ENCODE measurements at places on chromosomes 3 and 15.

DNA sequence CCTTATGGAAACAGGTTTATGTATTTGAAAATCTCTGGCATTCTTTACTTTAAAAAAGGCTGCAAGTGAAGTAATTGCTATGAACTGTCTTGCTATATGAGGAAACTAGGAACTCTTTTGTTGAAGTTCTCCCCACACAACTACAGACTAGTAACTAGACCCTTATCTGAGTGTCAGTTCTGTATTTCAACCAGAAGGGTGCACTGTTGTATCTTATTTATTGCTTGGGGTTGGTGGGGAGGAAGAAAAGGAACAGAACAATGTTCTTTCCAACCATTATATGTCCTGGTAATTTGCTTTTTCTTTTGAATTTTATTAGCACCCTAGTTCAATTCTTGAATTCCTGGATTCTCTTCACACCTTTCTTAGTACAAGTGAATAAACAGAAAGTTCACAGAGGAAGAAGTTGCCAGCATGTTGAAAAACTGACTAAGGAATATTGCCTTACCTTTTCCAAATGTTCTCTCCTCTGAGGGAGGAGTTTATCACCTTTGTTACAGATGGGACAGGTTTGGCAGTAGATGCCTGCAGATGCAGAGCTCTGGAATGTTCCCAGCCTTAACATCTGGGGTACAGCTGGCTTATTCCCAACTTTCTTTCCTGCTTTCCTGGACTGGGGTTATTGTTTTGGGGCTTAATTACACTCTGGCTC is 162.4 kb upstream of the CFAP20DC start:
- no peak for DNase-seq

DNA sequence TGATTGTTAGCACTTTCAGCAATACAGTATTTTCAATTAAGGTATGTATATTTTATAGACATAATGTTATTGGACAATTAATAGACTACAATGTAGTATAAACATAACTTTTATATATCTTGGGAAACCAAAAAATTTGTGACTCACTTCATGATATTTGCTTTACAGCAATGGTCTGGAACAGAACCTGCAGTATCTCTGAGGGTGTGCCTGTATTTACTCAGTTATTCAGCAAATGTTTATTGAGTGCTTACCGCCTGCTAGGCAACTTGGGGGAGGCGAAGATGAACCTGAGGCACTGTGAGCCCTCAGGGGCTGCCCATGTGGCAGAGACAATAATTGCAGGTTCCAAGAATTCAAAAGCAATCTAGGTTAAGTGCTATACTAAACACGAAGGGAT is 144.8 kb downstream of the GABRB3 start:
- DNase-seq = no peak

- no peak for DNase-seq
Observed at GRCh38 chr3:49327485-49327884, 12.4 kb downstream of the USP4 start.

DNA sequence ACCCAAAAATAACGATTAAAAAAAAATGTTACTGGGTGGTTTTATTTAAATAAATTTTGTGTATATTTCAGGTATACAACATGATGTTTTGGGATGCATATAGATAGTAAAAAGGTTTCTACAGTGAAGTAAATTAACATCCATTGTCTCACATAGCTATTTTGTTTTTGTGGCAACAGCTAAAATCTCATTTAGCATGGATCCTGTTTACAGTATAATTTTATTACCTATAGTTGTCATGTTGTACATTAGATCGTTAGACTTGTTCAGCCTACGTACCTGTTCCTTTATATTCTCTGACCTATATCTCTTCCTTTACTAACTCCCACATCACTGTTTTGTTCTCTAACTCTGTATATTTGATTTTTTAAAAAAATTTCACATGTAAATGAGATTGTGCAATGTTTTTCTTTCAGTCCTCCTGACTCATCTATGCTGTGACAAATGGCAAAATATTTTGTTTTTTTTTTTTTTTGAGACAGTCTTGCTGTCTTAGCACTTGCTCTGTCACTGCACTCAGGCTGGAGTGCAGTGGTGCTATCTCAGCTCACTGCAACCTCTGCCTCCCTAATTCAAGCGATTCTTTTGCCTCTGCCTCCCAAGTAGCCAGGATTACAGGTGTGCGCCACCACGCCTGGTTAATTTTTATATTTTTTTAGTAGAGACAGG is 45.6 kb downstream of the OIP5 start:
- DNase-seq = no peak

- DNase-seq = no peak
Observed at GRCh38 chr3:189584645-189585044, 46.5 kb upstream of the TP63 start.

DNA sequence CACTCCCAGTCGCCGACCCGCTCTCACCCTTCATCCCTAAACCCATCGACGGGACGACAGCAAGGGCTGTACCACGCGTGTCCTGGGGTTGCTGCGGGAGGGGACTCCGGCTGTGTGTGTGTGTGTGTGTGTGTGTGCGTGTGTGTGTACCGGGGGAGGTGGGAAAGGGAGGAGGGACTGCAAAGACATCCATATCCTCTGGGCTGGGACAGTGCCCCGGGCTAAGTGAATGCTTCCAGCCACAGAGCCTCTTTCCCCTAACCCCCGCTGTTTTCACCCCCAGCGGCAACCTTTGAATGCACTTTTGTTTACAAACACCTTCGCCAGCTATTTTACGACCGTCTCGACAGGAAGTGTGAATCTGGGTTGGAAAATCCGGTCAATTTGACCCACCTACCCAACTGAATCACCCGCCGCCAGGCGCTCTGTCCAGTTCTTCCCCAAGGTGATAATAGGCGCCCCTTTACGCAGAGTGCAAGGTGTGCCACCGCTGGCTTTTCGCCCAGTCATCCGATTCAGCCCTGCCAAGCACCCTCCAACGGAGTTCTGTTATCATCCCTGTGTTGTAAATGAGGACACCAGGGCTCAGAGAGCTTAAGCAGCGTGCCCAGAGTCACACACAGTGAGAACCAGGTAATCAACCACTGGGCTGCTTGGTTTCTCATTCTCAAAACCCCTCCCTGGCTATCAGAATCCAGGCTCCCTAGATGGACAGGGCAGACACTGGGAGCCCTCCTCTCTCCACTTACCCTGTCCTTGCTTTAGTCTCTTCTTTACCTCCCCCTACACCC is 739 bp upstream of the AMOTL2 start:
- peak; percentile 75 for DNase-seq

DNA sequence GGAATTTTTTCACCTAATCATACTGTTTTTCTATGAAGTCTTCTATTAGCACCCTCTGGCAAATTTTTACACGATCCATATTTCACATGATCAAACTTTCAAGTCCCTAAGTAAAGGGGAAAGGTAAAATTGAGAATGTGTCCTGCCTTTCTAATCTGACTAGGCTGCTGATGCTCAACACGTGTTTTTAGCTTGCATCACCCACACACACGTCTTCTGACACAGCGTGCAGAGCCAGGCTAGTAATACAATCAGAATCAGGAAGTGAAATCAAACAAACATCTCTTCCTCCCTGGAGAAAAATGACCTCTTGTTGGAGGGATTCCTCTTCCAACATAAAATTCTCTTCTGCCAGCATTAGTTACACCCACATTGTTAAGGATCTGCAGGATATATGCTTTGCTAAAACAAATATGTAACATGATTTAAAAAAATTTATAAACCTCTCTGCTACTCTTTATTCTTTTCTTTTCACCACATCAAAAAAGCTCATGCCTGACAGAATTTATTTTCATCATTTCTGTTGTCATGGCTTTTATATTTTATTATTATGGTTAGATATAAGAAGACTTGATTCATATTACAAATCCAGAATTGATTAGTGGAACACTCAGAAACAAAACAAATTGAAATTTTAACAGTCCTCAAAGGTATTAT is 122.4 kb downstream of the RAP2B start:
- DNase-seq = peak; percentile 76

DNA sequence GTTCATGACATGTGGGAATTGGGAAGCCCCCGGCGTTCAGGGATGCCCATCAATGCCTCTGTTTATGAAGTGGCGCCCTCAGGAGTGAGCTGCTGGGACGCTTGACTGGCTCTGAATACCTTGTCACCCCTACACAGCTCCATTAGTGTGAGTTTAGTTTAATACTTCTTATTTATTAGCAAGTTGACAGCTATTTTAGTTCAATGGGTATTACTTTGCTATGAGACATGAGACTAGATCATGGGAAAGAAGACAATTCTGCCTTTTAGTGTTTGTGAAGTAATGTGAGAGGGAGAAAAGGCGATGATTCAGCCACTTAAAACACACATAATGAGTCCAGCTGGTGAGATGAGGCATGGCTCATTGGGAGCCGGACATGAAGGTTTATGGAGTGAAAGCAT is 678.5 kb downstream of the NR2F2 start:
- DNase-seq = no peak

DNA sequence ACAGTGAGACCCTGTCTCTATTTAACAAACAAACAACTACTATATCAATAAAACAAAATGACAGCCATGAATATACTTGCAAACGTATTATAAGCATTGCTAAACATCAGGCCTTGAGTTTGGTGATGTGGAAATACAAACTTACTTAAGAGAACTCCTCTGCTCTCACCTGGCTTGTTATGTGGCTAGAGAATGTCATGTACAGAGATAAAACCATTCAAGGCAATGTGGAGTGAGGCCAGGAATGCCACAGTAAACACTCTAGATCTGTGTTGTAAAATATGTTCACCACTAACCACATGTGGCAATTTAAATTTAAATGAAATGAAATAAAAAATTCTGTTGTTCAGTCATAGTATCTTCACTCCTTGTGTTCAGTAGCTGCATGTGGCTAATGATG is 22.7 kb upstream of the RARB start:
- no peak for DNase-seq

DNA sequence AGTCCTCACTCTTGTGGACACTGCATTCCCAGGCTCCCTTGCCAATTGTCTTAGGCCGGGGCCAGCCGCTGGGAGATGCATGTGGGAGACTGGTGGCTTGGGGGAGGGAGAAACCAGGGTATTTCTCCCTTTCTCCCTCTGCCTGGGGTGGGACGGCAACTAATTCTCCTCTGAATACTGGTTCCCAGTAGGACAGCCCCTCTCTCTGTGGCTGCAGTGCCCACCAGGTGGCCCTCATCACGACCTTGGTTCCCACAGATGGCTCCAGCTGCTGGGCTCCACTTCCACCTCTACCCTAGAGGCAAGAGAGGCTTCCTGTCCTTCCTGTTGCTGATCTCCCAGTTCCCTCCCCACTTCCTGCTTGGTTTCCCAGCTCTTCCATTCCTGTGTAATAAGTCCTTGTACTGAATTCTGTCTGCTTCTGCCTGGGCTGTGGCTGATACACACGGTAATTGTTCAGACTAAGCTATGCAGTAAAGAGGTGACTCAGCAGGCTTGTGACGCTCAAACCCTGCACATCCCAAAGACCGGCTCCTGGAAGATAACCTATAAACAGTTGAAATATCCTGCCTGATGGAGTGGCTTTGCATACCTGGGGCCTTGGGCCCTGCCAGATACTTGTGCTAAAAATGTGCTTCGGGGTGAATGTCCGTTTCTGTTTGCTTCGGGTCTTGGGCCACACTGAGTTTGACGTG is 20.4 kb upstream of the COPG1 start:
- DNase-seq = no peak

GRCh38 chr15:81292523-81293001 is 31.4 kb downstream of the STARD5 start:
- DNase-seq = peak; percentile 53

DNA sequence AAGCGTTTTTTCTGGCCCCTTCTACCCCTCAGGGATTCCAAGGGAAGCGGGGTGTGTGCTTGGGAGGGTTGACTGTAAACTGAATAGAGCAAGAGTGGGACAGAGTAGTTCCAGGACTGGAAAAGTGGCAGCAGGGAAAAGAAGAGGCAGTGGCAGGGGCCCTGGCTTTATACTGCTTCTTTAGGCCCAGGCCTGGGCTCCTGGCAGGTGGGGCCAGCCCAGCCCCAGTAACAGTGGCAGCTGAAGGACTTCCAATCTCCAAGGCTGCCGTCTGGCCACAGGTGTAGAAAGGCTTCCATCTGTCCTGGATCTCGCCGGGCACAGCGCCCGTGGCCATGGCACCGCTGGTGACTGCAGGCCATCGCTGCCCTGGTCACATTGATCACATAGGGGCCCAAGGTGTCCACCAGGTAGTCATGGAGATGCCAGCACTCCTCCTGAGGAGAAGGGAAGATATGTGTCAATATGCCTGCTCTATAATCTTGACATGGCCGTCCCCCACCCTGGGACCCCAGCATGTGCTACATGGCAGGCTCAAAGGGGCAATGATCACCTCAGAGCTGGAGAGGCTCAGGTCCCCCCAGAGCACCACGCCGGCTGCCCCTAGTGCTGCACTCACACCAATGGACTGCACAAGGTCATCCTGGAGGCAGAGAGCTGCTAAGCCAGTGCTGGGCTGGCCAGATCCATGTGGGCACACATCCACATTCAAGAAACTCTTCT is 1.0 kb upstream of the IFRD2 start:
- no peak for DNase-seq

DNA sequence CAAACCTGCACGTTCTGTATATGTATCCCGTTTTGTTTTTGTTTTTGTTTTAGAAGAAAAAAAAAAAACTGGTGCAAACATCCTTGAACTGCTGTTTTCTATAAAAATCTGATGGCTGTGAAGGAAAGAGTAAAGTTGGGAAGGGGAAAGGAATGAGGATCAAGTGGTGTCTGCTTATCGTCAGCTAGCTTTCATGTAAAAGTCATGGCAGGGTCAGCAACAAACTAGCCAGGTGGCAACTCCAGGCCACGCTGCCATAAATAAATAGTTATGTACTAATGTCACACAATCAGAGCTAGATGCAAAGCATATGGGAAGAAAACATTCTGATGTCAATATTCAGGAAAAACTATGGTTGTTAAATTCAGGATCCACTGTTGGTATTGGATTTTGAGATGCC is 2.3 kb upstream of the CDIN1 start:
- no peak for DNase-seq

GRCh38 chr3:123439806-123440580 is 8.9 kb downstream of the ADCY5 start:
- DNase-seq = no peak

DNA sequence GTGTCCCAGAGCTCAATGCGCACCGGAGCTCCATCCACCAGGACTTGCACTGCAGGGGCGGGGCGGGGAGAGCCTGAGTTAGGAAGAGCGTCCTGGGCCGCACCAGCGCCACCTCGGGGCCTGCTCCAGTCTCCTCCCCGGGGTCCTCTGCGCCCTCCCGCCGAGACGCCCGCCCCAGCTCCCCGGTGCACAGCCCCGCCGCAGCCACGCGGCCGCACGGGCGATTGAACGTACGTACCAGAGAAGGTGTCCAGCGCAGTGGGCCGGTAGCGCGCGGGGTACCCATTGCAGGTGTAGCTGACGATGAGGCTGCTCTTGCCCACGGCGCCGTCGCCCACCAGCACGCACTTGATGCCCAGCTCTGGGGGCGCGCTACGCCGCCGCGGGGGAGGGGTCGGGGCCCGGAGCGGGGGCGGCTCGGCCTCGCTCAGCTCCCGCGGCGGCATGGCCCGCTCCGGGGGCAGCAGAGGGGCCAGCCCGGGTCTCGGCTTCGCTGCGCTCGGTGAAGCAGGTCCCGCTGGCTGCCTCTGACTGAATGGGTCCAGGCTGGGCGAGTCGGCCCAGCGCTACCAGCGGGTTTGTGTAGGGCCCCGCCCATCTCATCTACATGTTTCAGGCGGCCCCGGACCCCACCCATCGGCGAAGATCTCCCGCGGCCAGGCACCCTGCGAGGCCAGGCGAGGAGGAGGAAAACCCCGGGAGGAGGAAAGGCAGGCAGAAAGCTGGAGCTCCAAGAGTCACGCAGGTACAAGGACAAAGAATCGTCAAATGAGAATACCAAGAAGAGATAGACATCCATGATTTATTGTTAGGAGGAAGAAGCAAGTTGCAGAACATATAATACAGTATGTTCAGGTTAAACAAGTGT is at the start of gene RHOV:
RHOV (minus strand) TSS at position 541 of the 868 bp plus-strand sequence; CDS start at position 446, 95 bp downstream.
- peak; percentile 61 for DNase-seq

GRCh38 chr3:150286390-150287147 is 121.5 kb upstream of the TSC22D2 start:
- no peak for DNase-seq

Data from sciatic nerve (tissue), 2 donors.